Activated CD4-positive, alpha-beta T cell treated with anti-CD3 and anti-CD28 coated beads, Interleukin-2, amount 10 ng/mL, durations not matched to agents 7 days and 5 days (primary cell): ENCODE measurements at places on chromosomes 12 and 14.

DNA sequence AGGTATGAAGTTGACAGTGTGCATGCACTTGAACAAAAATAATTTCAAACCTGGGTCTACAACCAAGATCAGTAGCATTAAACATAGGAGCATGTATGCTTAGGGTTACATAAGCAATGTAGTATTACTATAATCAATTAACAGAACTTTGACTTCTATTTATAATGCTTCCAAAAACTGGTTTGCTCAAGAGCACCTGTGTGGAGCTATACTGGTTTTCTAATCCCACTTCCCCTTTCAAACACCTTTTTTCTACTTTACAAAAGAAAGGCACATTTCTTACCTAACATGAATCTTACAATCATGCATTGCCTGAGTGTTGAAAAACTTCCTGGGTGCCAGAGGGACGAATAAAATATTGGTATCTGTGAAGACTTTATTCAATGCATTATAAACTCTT lies 72.7 kb downstream of the EFCAB11 start:
- no peak for DNase-seq

GRCh38 chr12:84874125-84874824 lies 38.3 kb downstream of the SLC6A15 start:
- DNase-seq: no peak

DNA sequence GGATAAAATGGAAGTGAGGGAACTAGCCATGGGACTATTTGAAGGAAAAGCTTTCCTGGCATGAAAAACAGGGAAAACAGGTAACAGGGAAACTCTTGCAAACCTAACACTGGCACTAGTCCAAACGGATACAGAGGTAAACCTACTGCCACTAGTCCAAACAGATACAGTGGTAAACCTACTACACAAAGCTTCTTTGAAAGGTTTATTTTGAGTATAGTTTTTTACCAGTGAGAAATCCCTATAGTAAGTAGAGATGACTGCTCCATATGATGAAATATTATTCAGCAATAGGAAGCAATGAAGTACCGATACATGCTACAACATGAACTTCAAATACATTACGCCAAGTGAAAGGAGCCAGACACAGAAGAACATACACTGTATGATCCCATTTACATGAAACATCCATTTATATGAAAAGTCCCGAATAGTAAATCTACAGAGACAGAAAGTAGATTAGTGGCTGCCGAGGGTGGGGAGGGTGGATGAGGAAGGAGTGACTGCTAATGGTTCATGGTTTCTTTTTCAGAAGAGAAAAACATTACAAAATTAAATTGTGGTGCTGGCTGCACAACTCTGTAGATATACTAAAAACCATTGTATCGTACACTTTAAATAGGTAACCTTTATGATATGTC lies 25.5 kb downstream of the SPTLC2 start:
- DNase-seq: no peak

DNA sequence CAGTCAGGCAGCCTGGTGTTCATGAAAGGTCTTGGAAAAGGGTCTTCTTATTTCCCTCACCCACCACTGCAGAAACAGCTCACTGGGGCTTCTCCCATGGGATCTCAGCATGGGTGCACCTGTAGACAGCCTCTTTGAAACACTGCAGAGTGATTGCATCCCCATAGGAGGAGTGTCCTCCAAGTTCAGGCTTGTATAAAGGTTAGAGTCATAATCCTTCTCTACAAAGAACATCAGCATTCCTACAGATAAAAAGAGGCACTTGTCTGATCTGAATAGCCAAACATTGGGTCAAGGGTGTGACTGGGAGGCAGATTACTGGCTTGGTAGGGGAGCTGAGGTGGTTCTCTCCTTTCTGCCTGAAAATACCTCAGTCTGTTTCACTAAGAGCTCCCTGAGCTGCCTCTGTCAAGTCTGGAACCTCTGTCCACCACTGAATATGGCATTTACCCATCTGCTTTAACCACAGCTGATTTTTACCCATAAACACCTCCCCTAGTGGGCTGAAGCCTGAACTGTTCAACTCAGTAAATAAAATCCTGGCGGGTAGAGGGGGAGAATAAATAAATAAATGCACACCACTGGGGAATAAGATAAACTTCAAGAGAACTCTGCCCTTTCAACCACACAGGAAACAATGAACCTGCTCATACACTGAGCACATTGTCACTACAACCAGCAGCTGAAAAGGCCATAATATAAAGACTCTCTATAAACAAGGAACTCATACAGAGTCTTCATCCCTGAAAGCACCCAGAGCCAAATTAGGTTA lies 120.7 kb upstream of the SCAF11 start:
- DNase-seq: no peak

DNA sequence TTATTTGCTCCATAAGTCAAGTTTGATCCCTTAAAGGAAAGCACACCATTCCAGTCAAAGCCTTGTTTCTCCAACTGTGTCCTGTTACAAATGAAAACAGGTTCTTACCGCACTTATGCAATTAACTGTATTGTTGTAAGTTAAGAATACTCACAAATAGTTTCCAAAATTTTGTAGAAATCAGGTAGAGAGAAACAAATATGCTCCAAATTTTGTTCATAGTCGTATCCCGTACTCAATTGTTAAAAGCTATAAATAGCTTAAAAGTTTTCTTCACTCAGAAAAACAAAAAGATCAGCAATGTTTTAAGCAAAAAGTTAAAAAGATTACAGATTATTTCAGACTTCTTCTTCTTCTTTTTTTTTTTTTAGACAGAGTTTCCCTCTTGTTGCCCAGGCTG lies 4.0 kb upstream of the AACS start:
- no peak for DNase-seq

DNA sequence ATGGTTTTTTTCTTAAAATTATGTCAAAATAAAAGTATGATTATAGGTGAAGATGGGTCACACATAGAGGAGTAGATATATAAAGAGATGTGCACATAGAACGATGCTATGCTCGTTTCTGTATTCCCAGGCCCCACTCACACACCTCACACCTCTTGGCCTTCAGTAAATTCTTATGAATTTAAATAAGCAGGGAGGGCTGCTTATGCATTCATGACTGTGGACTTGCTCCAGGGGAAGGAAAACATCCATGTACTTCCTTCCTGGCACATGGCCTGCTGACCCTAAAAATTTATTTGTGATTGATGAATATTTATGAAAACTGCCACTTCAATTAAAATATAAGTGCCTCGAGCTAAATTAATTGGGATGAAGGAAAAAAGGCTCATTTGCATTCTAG lies 1306.7 kb upstream of the TMEM132C start:
- no peak for DNase-seq

DNA sequence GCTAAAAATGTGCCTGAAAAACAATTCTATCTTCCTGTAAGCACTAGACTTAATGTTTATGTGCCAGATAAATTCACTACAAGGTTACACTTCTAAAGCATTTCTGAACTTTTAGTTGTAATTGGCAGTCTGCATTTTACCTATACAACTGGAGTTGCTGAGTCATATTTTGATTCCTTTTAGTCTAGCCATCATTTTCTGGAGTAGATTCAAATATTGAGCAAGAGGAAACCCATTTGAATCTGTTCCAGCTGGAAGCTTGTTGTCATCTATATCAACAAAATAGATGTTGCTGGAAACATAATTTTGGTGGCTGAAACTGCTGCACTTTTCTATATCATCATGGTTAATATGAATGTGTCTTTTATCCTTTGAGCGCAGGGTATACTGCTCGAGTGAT lies 122.2 kb upstream of the CCDC175 start:
- no peak for DNase-seq

GRCh38 chr12:120761519-120761934 lies 35.9 kb downstream of the ACADS start:
- no peak for DNase-seq

GRCh38 chr12:92234533-92234932 lies 88.9 kb upstream of the BTG1 start:
- DNase-seq: no peak

- DNase-seq: no peak
Measured at GRCh38 chr12:119090865-119091264, 87.9 kb upstream of the HSPB8 start.

GRCh38 chr14:74908861-74909341 lies 14.2 kb downstream of the RPS6KL1 start:
- DNase-seq: no peak

DNA sequence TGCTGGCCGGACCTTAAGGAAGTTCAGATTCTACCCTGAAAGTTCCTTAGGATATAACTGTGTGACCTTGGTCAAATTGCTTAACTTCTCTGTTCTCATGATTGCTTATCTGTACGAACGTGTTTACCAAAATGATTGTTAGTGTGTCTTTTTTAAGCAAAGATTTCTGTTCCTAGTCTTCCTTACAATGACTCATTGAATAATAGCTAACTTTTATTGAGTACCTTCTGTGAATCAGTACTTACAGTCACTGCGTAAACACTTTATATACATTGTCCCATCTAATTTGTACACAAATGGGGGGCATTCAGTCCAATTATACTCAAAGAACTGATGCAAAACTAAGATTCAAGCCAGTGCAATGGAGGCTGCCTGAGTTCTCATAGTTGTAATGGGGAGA lies 4.2 kb upstream of the TMEM30B start:
- no peak for DNase-seq

- no peak for DNase-seq
Measured at GRCh38 chr12:124167141-124167540, 127.8 kb upstream of the RFLNA start.

DNA sequence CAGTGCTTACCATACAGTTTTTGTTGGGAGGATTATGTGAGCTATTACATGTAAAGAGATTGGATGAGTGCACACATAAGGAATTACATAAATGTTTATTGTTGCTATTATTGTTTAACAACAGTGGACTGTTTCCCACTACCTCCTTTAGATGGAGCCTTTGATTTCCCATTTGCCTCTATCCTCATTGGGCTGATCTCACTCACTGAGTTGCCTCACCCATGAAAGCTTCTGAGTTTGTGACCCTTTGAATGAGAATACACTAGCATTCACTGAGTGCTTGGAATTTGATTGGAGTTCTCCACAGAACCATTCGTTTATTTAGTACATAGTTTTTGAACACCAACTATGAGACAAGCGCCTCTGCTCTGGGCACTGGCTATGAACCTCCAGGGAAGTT lies 121.0 kb downstream of the HELB start:
- no peak for DNase-seq

DNA sequence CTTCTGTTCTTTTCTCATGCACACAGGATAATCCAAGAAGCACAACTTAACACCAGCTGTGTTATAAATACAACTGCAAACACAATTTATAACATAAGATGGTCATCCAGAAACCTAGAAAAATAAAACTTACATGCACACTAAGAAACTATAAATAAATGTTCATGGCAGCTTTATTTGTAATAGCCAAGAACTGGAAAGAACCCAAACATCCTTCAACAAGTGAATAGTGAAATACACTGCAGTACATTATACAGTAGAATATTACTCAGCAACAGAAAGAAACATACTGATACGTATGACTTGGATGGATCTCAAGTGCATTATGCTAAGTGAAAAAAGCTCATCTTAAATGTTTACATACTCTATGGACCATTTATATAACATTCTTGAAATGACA lies 132.7 kb downstream of the SPTSSA start:
- no peak for DNase-seq

DNA sequence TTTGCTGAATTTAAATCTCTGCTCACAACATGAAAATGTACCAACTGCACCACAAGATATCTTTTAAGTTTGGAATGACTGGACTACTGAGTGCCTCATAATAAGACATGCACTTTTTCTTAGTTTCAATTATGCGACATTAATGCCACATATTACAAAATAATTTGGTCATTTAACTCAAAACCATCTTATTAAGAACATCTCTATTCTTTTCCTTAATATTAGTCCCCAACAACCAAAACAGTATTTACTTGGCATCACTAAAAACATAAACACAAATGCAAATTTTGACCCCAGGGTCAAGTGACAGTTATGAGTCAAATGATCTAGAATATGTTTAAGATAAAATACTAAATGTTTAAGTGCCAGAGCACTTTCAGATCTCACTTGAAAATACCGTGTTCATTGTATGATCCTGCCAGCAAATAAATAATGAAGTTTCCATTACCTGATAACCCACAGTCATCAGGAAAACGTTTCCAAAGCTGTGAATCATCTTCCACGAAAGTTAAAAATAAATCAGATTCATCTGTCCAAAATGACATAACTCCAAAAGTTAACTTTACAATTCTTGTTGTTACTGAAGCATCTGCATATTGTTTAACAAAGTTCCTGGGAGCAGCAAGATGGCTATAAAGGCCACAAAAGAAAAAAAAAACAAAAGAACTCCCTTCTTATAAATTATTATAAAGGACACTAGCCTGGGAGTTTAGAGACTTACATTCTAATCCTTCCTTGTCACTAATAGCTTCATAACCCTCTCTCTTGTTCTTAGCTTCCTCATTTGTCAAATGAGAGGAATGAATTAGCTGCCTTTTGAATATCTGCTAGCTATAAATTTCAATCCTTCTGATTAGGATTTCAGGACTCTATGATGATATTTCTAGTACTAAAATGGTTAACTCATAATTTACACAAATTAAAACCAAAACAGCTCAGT lies 30.5 kb upstream of the AP4S1 start:
- DNase-seq: no peak

DNA sequence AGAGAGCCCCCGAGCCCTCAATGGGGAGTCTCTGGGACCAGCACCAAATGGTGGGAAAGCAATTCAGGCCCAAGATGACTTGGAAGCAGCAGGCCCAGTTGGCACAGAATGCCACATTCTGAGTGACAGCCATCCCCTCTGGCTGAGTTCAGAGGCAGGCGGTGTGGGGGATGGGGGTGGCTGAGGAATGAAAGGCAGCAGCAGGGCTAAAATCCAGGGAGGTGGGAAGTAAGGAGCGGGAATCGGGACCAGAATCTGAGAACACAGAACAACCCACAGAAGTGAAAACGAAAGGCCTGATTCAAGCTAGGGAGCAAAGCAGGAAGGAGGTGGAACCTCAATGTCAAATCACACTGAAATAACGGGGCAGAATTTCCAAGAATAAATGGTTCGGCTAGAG lies 171.2 kb downstream of the CALM1 start:
- no peak for DNase-seq

- DNase-seq: no peak
Measured at GRCh38 chr14:98144964-98145363, 1127.0 kb downstream of the BCL11B start.

DNA sequence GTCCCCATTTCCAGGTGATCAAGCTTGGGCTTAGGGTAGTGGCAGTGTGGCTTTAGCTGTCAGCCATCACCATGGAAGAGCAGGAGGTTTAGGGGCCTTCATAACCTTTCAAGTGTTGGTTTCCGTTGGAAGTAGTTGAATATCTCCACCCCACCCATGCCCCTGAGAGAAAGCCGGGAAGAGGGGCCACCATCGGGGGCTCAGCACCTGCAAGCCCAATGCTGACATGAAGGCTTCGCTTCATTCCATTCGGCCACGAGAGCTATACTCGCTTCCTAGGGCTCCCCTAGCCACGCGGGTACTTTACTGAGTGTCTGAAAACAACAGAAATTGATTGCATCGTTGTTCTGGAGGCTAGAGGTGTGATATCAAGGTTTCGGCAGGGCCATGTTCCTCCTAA lies 234.8 kb downstream of the ZFP36L1 start:
- DNase-seq: no peak

- no peak for DNase-seq
Measured at GRCh38 chr12:131119936-131120335, 166.2 kb downstream of the ADGRD1 start.

- no peak for DNase-seq
Measured at GRCh38 chr12:26878661-26879119, 45.7 kb upstream of the ITPR2 start.
